ENCODE measurements at places on chromosomes 1 and 21.

GRCh38 chr1:205244384-205244783 is 16.6 kb downstream of the TMCC2 start:
- no peak for DNase-seq

GRCh38 chr1:173400387-173400995 is 76.6 kb upstream of the PRDX6 start:
- DNase-seq, result no peak

GRCh38 chr21:37974081-37974480 is 57.8 kb upstream of the KCNJ6 start:
- no peak for DNase-seq

- no peak for DNase-seq
These were observed 52.9 kb upstream of the SIM2 start for GRCh38 chr21:36646011-36646410.

DNA sequence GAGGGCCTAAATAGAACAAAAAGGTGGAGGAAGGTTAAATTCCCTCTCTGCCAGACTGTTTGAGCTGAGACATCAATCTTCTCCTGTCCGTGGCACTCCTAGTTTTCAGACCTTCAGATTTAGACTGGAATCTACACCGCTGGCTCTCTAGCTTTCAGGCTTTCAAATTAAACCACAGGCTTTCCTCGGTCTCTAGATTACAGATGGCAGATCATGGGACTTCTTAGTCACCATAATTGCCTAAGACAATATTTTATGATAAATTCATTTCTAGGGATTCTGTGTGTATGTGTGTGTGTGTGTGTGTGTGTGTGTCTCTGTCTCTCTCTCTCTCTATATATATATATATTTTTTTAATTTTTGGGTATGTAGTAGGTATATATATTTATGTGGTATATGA is 428.7 kb downstream of the PLA2G4A start:
- no peak for DNase-seq

GRCh38 chr1:24343412-24344089 is 24.4 kb downstream of the GRHL3 start:
- DNase-seq, result no peak

DNA sequence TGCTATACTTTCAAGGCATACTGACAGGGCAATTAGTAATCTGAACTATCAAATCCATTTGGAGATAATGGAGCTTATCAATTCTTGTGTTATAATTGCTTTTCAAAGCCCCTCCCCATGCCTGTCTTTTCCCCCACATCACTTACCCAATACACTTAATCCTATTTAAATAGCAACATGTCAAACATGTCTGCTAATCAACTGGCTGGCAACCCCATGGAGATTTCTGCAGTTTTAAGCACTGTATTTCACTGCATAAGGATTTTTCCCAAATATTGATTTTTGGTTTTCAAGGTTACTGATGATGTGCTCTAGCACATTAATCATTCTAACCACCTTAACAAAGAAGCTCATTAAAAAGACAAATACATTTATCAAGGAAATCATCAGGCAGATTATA is 800.3 kb downstream of the PLA2G4A start:
- DNase-seq, result no peak

DNA sequence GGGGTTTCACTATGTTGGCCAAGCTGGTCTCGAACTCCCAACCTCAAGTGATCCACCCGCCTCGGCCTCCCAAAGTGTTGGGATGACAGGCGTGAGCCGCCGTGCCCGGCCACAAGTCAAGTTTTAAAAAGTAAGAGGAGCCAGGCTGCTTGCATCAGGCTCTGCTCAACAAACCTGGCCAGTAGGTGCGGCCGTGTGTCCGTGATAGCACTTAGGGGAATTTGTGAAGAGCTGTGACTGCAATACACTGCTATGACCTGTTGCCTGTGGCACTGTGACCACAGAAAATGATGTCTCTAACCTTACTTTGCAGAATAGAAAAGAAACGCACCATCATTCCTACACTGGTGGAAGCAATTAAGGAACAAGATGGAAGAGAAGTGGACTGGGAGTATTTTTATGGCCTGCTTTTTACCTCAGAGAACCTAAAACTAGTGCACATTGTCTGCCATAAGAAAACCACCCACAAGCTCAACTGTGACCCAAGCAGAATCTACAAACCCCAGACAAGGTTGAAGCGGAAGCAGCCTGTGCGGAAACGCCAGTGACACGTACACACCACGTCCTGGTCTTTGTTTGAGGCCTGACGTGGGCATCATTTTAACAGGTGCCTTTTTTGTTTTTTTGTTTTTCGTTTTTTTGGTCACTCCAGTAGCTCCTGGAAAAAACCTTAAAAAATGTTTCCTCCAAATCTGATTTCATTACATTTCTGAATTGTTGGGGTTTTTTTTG is 16.7 kb downstream of the C1orf174 start:
- DNase-seq, result no peak

- peak; percentile 3 for DNase-seq
These were observed 359 bp downstream of the LRRC3 start for GRCh38 chr21:44455524-44456213.

GRCh38 chr1:34685225-34685624 is 69.6 kb upstream of the GJB5 start:
- no peak for DNase-seq

DNA sequence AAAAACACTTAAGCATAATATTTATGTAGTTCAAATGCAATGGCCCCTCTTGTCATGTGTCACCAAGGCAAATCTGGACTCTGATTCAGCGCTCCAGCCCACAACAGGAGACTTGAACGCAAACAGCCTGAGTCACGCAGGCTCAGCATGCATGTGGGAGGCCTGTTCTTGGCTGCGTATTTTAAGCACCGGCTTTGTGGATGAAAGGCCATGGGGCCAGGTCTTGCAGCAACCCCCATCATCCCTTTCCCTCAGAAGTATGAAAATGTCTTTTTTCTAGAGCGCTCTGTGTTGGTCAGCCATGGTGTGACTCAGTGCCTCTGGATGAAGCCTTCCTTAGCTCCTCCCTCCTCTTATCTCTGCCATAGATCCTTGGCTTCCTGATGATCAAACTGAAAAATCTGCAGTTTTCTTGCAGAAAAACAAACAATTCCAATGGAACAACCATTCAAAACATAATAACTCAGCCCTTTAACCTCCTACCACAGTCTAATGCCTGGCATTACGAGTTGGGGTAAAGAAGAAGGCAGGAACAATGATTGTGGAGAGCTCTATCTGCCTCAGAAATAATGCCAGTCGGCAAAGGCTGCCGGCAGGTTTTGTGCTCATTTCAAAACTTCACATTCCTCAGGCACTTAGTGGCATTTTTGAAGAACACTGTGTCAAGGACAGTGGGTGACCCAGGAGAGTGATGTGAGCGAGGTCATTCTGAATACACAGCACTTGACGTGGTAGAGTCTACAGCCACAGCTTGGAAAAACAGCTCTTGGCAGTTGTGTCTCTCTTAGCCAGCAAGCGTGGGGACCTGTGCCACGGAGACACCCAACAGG is 167.5 kb downstream of the CLIC6 start:
- peak; percentile 99 for DNase-seq

DNA sequence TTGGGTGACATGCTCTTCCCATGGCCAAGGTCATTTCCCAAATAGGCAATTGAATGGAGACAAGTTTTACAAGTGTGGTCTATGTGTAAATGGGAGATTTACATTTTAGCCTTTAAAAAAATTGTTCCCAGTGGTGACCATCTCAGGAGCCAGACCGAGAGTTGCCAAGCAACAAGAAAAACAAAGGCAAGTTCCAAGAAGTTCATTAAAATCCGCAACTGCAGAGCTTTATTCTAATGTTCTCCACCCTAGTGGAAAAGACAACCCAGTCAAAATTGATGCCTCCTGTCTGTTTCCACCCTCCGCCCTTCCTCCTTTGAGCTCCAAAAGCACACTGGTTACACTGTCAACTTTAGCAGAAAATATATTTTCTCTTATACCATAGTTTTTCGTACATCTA is 33.2 kb upstream of the CD55 start:
- no peak for DNase-seq

GRCh38 chr21:26441149-26441548 is 131.9 kb downstream of the CYYR1 start:
- no peak for DNase-seq

GRCh38 chr1:198969981-198970380 is 331.1 kb downstream of the PTPRC start:
- no peak for DNase-seq

DNA sequence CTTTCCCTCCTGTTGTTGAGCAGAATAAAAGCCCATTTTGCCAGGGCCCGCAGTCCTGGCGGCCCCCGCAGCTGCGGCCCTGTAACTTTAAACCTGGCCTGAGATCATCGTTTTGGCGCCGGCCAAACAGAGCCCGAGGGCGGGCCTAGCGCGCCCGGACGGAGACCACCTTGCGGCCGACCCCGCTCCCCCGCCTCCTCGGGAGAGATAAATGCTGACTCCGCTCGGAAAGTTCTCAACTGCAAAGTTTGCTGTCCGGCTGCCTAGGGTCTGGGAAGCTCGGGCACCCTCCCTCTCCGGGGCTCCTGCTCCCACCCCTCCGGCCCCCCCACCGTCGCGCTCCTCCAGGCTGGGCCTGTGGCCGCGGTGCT is at the start of gene PDPN:
TSS of gene PDPN (plus strand) at position 238 of the 371 bp plus-strand sequence. CDS start 202 bp downstream, outside the sequence.
- DNase-seq, result no peak

- no peak for DNase-seq
These were observed 31.9 kb downstream of the NFYC start for GRCh38 chr1:40723196-40723955.

DNA sequence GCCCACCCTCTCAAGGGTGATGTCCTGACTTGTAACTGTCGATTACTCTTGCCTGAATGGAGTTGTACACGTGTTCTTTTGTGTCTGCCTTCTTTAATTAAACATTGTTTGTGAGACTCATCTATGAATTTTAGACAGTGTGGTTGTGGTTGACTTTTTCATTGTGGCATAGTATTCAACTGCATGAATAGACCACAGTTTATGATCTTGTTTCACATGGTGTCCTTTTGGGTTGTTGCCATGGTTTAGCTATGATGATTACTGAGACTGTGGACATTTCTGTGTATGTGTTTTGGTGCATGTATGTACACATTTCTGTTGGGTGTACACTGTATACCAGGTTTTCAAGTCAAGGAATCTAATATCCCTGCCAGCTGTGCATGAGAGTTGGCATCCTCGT is 30.1 kb downstream of the PRMT2 start:
- DNase-seq, result no peak

DNA sequence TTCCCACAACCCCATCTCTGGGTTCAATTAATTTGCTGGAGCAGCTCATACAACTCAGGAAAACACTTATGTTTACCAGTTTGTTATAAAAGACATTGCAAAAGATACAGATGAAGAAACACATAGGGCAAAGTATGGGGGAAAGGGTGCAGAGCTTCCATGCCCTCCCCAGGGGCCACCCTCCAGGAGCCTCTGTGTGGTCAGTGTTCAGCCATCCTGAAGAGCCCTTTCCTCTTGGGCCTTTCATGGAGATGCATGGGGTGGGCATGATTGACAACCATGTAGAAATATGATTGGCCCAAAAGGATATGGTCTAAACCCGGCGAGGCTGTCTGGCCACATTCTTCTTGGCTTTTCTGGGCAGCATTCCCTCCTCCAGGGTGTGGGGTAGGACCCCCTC is 56.8 kb upstream of the PDE9A start:
- DNase-seq, result no peak
